ENCODE measurements at places on chromosomes 1 and 21. TPM values are rescaled to one million over a fixed set of nuclear protein-coding genes. Genes with fewer than 3 reads are reported as not detected.

- no peak for DNase-seq
These were observed 266.3 kb upstream of the KAZN start for GRCh38 chr1:14332158-14332557.

- no peak for DNase-seq
These were observed 94.3 kb upstream of the C1orf105 start for GRCh38 chr1:172326136-172326535.

- no peak for DNase-seq
These were observed 14.8 kb downstream of the VANGL1 start for GRCh38 chr1:115656461-115657077.

DNA sequence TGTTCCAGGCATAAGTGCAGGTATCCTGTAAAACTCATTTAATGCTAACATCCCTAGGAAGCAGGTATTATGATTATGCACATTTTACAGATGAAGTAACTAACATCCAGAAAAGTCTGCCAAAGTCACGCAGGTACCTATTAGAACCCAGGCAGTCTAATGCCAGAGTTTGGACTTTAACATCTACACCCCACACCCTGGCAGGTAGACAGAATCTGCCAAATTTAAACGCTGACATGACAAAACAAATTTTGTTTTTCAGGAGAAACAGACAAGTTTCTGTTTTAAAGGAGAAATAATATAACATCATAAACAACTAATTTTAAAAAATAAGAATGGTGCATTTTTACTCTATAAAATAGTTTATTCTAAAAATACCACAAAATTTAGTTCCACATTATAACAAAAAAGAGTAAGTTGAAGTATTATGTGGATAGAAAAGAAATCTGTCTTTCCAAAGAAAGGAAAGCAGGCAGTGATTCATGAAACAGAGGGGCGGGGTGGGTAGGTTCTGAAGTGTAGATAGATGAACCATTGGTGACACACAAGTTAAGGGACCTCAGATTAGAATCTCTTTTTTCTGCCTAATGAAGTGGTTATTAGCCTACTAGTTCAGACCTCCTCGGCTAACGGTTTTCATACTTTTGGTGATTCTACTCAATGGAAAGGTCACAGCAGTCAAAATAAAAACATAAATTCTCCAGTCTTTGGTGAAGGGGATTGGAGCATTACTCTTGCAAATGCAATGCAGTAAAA is 1.7 kb downstream of the ASPM start:
- no peak for DNase-seq

The ANGPTL3 gene
- not detected for total RNA-seq

The RAB13 gene
- 1.1 TPM for total RNA-seq

The BACE2 gene
- 0.75 TPM for total RNA-seq

The KANK4 gene
- total RNA-seq, result not detected
